ENCODE measurements at places on chromosomes 7 and 10. TPM values are rescaled to one million over a fixed set of nuclear protein-coding genes. Genes with fewer than 3 reads are reported as not detected.

GRCh38 chr7:142671506-142671905 is 77.8 kb upstream of the PRSS1 start:
- no peak for DNase-seq

GRCh38 chr10:86180861-86181260 is 185.7 kb downstream of the GRID1 start:
- no peak for DNase-seq

GRCh38 chr10:79399223-79399831 is 46.1 kb downstream of the ZCCHC24 start:
- DNase-seq = peak; percentile 92

DNA sequence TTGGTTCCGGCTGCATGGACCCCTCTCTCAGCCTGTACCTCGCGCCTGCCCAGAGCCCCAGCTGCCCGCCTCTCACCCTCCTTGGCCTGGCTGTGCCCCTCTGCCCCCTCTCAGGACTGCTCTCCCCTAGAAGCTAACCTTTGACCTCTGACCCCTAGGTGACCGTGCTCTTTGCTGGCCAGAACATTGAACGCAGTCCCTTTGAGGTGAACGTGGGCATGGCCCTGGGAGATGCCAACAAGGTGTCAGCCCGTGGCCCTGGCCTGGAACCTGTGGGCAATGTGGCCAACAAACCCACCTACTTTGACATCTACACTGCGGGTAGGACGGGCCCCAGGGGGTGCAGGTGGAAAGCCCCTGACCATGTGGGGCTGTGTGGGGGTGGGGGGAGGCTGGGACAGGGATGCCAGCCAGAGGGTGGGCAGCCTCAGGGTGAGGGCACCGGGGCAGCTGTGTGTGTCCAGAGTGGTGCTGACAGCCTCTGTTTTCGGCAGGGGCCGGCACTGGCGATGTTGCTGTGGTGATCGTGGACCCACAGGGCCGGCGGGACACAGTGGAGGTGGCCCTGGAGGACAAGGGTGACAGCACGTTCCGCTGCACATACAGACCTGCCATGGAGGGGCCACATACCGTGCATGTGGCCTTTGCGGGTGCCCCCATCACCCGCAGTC is 8.0 kb downstream of the FLNC start:
- no peak for DNase-seq

DNA sequence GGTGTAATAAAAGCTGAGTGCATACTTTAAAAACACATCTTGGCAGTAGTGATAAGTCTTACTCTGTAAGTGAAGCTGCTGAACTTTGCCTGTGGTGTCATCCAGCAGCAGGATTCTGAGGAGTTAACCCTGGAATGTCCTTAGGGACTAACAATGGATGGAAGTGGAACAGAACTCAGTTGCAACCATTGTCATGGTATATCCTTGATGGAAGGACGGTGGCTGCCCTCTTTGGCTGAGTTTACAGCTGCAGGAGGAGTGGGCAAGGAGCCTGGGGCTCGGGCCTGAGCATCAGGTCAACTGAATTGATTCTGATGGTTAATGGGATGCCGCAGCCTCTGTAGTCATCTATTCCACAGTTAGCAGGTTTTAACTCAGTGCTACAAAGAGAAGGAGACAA is 56.2 kb downstream of the MRC1 start:
- no peak for DNase-seq

GRCh38 chr7:117323851-117324711 is 1.2 kb upstream of the WNT2 start:
- peak; percentile 56 for DNase-seq

GRCh38 chr10:116952729-116953128 is 52.3 kb downstream of the SHTN1 start:
- DNase-seq = no peak

DNA sequence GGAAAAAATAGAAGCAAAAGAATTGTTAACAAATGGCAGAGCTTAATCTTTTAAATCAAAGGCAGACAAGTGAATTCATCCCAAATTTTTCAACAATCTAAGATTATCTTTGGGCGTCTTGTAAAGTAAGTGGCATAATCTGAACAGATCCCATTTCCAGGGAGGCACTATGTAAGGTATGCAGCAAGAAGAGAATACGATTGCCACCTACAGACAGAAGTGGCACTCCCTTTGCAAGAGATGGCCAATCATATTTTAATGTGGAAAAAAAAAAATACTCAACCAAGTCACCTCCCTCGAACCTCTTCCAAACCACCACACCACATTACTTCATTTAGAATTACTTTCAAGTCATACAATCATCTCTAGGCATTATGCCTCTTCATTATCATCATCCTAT is 4.0 kb downstream of the GFRA1 start:
- no peak for DNase-seq

DNA sequence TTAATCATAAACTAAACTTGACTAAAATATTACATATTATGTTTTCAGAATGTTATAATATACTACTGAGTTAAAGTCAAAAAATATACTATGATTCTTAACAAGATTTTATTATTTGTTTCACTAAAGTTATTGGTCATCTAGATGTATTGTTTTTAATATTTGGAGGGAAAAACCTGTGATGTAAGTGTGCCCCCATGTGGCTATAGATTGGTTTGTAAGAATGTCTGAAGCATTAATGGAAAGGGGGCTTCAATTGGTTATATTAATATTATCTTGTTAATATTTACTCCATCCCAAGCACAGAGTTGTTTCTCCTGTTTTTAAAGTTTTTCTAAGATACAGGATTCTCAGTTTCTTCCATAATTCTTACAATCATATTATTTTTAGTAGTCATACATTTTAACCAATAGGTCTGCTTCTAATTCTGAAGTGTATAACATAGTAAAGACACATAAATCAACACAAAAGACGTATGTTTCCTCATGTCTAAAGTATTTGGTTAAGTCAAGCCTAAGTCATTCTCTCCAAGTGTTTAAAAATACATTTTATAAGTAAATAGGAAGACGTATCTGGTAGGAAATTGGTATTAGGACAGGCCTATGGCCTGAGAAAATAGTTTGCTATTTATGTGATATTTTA is 58.0 kb downstream of the GNAT3 start:
- no peak for DNase-seq

DNA sequence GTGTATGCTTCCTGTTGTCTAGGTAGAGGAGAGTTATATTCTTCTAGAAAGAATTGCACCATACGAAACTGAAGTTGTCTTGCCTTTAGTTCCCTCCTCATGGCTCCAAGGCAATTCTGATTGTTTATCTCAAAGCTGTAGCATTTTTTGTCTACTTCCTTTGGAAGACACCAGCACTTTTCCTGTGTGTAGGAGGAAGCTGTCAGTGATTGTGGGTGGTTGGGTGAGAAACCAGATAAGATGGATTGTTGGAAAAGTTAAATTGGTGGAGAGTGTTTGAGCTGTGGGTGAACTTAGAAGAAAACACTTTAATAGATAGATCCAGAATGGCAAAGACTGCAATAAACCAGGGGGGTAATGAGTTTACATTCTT is 12.1 kb upstream of the CSTF2T start:
- DNase-seq = no peak

- DNase-seq = peak; percentile 94
These were observed 8.4 kb downstream of the ETV1 start for GRCh38 chr7:13981070-13981469.

DNA sequence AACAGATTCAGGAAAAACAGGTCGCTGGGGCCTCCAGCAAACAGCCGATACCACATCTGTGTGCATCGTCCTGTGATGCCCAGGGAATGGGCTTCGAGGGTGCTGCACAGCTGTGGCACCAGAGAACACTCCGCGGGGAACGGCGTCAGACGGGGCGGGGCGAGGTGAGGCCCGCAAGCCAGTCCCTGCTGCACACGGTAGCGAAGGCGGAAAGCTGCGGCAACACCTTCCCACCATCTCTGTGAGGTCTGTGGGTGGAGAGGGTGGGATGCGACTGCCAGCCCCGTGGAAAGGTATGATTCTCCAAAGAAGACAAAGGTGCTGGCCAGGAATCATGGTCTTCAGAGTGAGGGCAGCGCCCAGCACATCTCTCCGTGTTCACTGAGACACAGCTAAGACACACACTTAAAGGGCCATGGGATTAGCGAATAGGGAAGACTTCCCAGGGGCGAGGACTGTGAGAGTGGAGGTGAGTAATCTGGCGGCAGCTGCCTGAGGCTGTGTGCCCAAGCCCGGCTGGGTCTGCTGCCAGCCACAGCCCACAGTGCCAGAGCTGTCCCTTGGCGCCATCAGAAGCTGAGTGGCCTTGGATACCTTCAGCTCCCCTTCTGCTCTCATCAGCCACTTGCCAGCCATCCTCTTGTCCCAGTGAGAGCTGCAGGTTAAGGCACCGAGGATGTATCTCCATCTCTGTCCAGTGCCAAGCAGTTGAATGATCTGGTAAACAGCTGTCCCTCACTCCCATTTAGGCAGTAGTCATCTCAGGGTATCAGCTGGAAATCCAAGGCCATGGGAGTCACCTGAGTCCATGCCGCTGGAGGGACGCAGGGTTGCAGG is 17.6 kb downstream of the PRKAG2 start:
- DNase-seq = no peak

DNA sequence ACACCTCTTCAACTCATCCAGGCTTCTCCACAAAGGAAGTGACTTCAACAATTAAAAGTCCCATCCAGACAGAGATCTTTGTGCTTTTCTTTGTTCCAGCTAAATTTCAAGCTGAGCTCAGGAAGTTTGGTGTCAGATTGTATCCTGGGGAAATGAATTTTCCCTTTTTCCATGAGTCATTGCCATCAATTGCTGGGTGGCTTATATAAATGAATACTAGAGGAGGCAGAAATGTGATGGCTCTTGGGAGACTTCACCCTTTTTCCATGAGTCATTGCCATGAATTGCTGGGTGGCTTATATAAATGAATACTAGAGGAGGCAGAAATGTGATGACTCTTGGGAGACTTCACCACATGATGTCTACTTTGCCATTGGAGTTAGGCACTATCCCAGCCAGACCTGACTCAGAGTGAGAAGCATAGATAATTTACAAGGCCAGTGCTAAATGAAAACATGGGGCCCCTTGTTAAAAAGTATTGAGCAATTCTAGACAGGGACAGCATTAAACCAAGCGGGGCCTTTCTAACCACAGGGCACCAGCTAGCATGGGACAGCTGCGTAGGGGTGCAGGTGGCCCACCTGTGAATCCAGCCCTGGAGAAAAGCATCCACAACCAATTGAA is 339.2 kb upstream of the PODXL start:
- DNase-seq = peak; percentile 11

- no peak for DNase-seq
These were observed 122.1 kb downstream of the RPS24 start for GRCh38 chr10:78155722-78156121.

- DNase-seq = no peak
These were observed 120.9 kb upstream of the ZNF804B start for GRCh38 chr7:88638583-88638982.

The UCN3 gene
- not detected for polyA plus RNA-seq

The LRRD1 gene
- not detected for polyA plus RNA-seq

The GRM3 gene
- polyA plus RNA-seq = not detected

The HTR5A gene
- polyA plus RNA-seq = not detected
